ENCODE measurements at places on chromosomes 6 and 20.
A peak's percentile ranks its signal among the peaks of the same experiment; 100 is the strongest.

- DNase-seq: peak; percentile 46
These were observed 9.5 kb downstream of the C20orf202 start for GRCh38 chr20:1212607-1213396.

- DNase-seq: no peak
These were observed 64.9 kb upstream of the NUP153 start for GRCh38 chr6:17771609-17772008.

GRCh38 chr20:17169585-17170136 is 57.2 kb upstream of the PCSK2 start:
- no peak for DNase-seq

DNA sequence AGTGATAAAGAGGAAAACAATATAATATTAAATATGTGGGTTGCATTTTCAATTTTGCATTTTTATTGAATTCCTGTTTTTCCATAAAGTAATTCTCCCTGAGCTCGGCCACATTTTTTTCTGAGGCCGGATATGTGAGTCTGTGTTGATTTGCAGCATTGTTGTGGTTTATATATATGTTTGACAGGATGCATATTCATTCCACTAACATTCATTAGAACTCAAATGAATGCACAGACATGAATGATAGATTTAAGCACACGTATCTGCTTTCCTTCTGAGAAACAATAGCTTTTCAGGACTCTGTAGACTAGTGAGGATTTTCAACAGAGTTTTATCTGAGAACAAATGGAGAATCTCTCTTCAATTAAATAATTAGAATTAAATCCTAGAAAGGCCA is 10.6 kb upstream of the EXOC2 start:
- no peak for DNase-seq

- DNase-seq: no peak
These were observed 60.7 kb upstream of the LAMA2 start for GRCh38 chr6:128822271-128822670.

DNA sequence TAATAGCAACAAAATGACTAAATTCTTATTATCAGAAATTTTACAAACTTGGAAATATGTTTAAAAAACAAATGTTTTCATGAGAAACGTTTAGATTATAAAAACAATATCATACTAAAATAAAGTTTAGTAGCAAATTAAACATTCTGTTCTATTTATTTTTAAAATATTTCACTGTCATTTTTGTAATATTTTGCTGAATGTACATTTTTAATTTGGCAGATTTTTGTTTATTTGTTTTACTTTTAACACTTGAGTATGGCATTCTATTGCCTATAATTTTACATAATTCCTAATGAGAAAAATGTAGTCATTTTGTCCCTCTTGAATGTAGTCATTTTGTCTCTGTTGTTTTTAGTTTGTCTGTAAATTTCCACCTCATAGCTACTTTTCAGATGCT is 1400.2 kb downstream of the GRIK2 start:
- no peak for DNase-seq

All from central memory CD8-positive, alpha-beta T cell (primary cell).